Caki2 (cell line): ENCODE measurements at places on chromosomes 12 and 14.
A peak's percentile ranks its signal among the peaks of the same experiment; 100 is the strongest.

DNA sequence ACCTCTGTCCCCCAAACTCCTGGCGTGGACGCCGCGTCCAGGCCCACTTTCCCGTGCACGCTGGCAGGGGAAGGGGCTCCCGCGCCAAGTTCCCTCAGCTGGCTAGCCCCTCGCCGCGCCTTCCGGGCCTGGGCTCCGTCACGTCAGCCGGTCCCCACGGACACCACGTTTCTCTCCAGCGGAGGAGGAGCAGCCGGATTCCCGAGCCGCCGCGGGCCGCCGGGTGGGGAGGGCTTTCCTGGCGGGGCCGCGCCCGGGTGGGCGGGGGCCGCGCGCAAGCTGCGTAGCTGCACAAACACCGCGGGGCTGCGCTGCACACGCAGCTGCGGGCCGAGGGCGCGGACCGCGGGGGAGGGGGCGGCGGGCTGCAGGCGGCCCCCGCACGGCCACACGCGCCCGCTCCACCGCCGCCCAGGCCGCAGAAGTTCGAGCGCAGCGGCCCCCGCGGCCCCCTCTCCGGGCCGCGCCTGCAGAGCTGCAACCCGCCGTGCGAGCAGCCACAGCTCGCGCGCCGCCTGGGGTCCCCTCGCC, 45.1 kb upstream of the PNMA1 start:
- no peak for DNase-seq

GRCh38 chr12:41956353-41956752, 188.3 kb downstream of the GXYLT1 start:
- no peak for DNase-seq

DNA sequence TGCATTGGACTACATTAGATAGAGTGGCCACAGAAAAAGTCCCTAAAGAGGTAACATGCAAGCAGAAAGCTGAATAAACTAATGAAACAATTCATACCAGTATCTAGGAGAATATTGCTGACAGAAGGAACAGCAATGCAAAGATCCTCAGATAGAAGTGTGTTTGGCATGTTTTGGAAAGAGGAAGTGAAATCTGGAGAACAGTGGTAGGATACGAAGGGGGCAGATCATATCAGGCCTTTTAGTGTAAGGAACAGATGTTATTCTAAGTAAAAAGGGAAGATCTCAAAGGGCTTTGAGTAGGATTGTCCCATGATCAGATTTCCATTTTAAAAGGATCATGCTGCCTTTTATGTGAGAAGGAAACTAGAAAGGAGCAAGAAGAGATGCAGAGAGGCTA, 342.9 kb downstream of the PAWR start:
- DNase-seq: no peak

- DNase-seq: no peak
Observed at GRCh38 chr12:25101092-25101445, 93.9 kb downstream of the DNAI7 start.

DNA sequence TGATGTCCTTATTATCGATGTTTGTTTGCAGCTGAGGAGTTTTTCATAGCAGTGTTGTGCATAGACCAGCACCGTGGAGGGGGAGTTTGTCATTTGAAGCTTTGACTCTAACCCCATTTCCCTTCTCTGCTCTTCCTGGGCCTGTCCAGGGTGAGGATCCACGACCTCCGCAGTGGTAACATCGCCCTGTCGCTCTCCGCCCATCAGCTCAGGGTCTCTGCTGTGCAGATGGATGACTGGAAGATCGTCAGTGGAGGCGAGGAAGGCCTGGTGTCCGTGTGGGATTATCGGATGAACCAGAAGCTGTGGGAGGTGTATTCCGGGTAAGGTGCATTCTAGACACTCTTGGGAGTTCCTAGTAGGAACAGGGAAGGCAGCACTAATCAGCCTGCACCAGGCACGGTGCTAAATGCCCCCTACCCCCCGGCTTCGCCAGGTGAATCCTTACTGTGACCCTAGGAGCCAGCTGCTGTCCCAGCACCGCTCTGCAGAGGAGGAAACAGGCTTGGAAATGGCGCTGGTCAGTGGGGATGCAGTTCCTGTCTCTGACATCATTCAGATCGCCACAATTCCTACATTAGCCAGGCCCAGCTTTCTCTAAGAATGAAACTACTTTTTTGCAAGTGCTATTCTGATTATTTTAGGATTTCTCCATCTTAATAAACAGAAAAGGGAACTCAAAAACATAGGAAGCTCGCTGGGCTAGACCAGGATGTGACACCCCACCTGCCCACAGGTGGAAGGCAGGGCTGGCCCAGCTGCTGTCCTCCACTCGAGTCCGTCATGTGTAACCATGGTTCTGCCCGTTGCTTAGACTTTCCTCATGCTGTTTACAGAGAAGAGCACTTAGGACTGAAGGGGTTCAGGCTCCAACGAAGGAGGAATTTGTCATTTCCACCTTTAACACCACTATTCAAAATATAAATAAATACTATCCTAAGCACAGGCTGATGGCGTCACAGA, 74.9 kb downstream of the TESC start:
- no peak for DNase-seq

DNA sequence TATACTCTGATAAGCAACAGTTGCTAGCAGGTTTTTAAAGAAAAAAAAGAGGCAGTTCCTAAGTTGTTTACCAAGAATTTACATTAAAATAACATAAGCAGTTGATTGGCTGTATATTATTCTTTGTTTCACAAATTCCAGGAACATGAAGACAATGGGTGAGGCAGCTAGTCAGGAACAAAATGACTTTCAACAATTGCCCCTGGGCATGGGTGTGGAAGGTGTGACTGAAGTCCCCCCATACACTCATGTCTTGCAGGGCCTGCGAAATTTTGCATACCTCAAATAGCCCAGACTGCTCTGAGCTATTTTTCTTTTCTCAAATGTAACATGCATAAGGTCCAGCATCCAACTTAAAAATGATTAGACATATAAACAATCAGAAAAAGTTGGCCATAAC, 267.2 kb upstream of the DIO3 start:
- no peak for DNase-seq

DNA sequence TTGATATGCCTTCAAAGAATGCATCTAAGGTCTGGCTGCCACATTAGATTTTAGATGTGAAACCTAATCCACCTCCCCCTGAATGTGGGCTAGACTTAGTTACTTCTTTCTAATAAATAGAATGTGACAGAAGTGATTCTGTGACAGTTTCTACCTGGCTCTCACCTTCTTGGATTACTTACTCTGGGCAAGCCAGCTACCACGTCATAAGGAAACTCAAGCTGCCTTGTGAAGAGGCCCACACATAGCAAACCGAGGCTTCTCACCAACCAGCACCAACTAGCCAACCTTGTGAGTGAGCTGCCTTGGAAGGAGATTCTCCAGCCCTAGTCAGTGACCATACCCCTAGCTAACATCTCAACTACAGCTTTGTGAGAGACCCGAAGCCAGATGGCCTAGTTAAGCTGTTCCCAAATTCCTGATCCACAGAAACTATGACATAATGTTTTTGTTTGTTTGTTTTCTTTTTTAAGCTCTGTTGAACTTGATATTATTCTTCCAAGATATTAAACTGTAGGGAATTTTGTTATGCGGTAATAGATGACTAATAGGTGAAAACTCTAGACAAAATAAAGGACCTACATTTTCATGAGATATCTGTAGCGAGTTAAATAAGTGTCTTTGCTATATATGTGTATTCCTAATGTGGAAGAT, 6.2 kb downstream of the GPR19 start:
- no peak for DNase-seq

DNA sequence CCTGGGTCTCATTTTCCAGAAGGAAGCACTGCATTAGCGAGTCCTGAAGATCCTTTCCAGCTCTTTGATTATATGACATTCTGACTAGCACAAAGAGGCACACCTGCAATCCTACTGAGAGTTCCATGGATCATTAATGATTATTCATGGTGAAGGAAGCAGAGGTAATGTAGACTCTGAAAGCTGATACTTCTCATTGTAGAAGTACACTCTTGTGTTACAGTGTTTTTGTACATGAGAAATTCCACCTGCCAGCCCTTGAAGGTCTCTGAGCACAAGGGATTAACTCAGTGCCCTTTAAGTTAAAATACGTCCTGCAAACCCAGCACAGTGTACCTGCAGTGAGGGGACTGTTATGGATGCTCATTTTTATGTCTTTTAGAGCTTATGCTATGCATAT, 558.8 kb upstream of the FBXO33 start:
- DNase-seq: no peak

DNA sequence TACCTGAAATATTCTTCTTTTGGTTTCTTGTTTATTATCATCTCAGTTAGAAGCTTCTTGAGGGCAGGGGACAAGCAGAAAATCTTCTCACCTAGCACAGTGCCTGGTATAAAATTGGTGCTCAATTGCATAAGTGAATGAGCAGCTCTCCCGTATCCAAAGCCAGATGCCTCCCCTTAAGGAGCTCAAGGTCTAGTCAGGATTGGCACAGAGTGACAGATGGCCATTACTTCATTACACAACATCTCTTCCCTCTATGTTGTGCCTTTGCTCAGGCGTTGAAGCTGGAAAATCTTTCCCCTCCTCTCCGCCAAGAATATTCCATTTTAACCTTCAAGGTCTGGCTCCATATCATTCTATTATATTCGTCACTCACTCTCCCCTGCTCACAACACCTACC, 3.6 kb downstream of the SLC4A8 start:
- no peak for DNase-seq

DNA sequence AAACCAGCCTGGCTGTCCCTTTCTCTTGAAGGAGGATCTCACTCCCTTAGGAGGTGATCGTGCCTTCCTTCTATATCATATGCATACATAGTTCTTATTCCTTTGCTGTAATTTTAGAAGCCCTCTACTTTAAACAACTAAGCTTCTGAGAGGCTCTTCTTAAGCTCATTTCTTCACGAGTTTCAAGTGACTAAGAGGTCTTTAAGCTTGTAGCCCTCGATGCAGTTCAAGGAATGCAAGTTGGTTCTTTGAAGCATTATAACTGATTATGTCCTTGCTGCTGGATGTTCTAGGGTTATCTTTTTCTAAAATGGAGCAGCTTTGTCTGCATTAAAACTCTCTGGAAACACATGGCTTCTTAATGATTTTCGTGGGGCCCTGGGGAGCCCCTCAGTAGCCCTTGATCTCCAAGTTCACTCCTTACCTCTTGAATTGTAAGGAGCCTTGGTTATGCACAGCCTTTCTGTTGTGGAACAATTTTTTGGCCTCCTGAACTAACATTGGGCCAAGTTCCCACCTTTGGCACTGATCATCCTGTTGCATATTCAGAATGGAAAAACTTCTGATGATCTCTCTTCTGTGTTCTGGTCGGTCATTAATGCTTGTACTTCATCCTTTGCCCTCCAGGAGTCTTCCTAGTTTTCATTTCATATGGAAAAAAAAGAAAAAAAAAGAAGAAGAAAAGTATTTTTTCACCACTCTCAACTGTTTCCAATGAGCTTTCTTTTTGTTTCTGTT, 12.6 kb downstream of the RASSF8 start:
- DNase-seq: no peak

DNA sequence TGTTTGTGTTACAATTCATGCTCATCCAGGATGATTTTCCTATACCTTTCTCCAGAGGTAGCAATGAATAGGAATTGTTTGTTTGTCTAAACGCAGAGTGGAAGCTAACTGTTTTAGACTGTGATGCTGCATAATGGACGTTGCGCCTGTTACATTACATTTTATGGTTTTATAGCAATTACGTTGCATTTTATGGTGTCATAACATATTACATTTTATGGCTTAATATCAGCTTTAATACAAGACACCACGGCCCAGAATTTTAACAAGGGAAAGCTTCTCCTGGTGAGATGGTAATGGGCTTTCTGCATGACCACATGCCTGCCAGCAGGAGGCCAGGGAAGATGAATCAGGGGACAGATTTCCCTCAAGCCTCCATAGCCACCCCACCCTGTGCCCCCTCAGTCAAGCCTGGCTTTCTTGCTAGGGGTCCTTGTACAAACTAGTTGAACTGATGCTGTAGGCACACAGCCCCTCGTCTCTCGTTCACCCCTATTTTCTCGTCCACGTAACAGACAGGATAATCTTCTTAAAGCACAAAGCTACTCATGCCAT, 56.5 kb downstream of the HSPB8 start:
- DNase-seq: no peak

- no peak for DNase-seq
Observed at GRCh38 chr14:51951656-51952055, 37.7 kb upstream of the RTRAF start.

DNA sequence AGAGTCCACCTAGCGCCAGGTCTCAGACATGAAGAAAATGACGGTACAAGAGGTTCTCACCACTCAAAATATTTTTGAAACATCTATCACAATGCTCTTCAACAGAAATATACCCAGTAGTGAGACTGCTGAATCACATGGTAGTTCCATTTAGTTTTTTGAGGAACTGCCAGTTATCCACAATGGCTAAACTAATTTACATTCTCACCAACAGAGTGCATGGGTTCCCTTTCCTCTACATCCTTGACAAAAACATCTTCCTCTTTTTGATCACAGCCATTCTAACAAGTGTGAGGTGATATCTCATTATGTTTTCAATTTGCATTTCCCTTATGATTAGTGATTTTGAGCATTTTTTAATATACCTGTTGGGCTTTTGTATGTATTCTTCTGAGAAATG, 5.7 kb upstream of the GPR65 start:
- DNase-seq: no peak

GRCh38 chr14:69953266-69953915, 74.2 kb downstream of the SMOC1 start:
- DNase-seq: no peak

DNA sequence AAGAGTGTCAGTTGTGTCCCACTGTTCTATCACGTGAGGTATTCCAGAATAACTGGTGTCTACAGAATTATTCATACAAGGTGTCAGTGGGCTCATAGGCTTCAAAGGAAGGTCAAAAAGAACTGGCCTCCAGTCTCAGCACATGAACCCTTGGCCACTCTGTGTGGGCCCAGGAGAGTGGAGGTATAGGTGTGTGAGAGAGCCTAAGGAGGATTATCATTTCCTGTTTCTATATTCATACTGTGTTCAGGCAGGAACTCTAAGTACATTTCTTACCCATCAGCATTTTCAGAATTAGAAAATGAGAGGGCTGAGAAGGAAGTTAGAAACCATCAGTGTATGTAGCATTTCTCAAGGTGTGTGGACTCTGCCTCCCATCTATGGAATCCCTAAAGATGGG, 87.0 kb downstream of the BTG1 start:
- DNase-seq: no peak

GRCh38 chr12:98446060-98446459, 69.3 kb upstream of the TMPO start:
- DNase-seq: no peak

DNA sequence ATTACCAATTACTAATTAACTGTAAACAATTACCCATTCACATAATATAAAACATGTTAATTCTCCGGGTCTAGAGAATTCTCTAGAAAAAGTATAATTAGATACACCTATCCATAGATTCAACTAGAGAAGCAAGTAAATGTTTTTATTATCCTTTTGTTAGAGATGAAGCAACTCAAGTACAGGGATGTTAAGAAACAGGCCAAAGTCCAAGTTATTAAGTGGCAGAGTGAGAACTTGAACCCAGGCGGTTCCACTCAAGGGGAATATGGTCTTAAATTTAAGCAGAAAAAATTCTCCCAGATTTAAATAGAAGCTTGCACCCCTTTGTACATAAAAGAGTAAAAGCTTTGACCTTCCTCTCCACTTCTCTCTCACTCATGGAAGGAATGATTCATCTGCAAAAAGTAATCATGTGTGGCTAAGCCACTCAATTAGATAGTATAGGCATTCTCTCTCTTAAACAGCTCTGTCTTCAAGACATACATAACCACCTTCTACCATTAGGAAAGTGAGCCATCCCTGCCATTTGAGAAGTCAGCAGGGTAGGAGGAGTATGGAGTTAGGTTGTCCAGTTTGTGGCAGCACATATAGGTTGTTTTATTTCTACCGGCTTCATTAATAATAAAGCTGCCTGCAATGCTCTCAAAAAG, 34.1 kb downstream of the ERGIC2 start:
- DNase-seq: peak; percentile 23
